Pancreas (tissue), 10 donors: ENCODE measurements at places on chromosomes 6 and 20. TPM values are rescaled to one million over a fixed set of nuclear protein-coding genes. Genes with fewer than 3 reads are reported as not detected.

The HDAC2 gene
- total RNA-seq: 29.9 TPM

The GRM1 gene
- total RNA-seq: 0.04 TPM

The KIFC1 gene
- 0.95 TPM for total RNA-seq

The SNAI1 gene
- 0.35 TPM for total RNA-seq

The SLA2 gene
- 0.34 TPM for total RNA-seq

The WDR27 gene
- total RNA-seq: 17.0 TPM

The SSTR4 gene
- total RNA-seq: not detected

The PM20D2 gene
- total RNA-seq: 11.0 TPM

The TFAP2B gene
- not detected for total RNA-seq

The RPL10A gene
- total RNA-seq: 933 TPM

The MMUT gene
- total RNA-seq: 13.5 TPM

The MAFB gene
- total RNA-seq: 3.7 TPM

The IPCEF1 gene
- total RNA-seq: 3.2 TPM

The KCNK5 gene
- 23.5 TPM for total RNA-seq

The DEK gene
- total RNA-seq: 27.6 TPM

The PACRG gene
- total RNA-seq: 3.1 TPM

The PXDC1 gene
- 11.4 TPM for total RNA-seq

The SOX18 gene
- total RNA-seq: 4.6 TPM

The OVOL2 gene
- total RNA-seq: 7.9 TPM

The L3MBTL1 gene
- total RNA-seq: 5.4 TPM

The DYNLT2 gene
- 0.95 TPM for total RNA-seq

The SLC24A3 gene
- 0.28 TPM for total RNA-seq

The CYP21A2 gene
- 0.23 TPM for total RNA-seq

The BTN1A1 gene
- total RNA-seq: not detected

The CST4 gene
- total RNA-seq: not detected

The PRICKLE4 gene
- 0.98 TPM for total RNA-seq

The HLA-DPB1 gene
- total RNA-seq: 32.3 TPM

The C20orf202 gene
- total RNA-seq: not detected

The INSM1 gene
- 1.6 TPM for total RNA-seq

The PLCB4 gene
- 1.5 TPM for total RNA-seq

The DUSP15 gene
- 0.35 TPM for total RNA-seq

The PDE7B gene
- 0.97 TPM for total RNA-seq

The SGK2 gene
- total RNA-seq: 15.6 TPM

The REM1 gene
- total RNA-seq: 0.19 TPM

The KIF6 gene
- 0.47 TPM for total RNA-seq

The RBM24 gene
- total RNA-seq: 0.06 TPM

The MUC21 gene
- not detected for total RNA-seq

The KCNG1 gene
- 2.8 TPM for total RNA-seq

The FAM162B gene
- 0.20 TPM for total RNA-seq

The KIAA1755 gene
- total RNA-seq: 0.56 TPM

The MUCL3 gene
- total RNA-seq: not detected

The METTL24 gene
- 1.3 TPM for total RNA-seq
